Activated T-cell treated with anti-CD3 and anti-CD28 coated beads, Interleukin-2, amount 50 U/mL, for 4 hours (primary cell): ENCODE measurements at places on chromosomes 1 and 21. TPM values are rescaled to one million over a fixed set of nuclear protein-coding genes. Genes with fewer than 3 reads are reported as not detected.

- no peak for DNase-seq
These were observed 37.8 kb downstream of the MIS18A start for GRCh38 chr21:32240851-32241687.

DNA sequence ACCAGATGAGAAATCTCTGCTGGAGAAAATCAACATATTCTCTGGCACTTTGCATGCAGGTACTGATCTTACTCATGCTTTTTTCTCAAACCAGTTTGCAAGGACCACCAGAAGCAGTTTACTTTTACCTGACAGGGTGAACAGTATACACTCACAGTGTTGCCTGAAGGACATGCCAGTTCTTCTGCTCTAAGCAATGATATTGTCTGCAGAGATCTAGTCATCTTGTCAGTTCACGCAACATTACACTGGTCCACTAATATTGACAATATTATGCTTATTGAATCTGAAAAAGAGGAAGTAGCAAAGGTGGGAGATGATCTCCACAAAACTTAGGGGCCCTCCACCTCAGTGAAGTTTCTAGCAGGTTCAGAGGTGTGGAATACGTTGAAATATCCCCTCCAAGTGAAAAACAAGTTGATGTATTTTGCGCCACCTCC, 3.8 kb upstream of the S100B start:
- DNase-seq: no peak

DNA sequence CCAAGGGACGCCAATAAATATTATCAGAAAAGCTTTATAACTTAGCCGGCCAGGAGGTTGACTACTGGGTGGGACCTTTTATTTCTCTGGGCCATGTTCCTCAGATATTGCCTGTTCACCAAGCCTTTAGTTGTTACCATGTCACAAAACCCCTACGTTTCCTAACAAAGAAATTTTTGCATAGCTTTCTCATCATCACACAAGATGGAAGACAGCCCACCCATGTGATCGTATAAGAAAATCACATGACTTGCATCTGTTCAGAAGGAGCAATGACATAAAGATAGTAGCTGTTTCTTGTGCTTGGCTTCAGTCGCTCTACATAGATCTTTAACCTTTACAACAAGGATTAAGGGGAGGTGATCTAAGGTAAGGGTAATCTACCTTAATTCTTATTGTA, 88.9 kb upstream of the NGF start:
- no peak for DNase-seq

GRCh38 chr1:59063501-59063900, 233.4 kb upstream of the FGGY start:
- no peak for DNase-seq

PROK1 gene
- total RNA-seq: not detected

KCNK1 gene
- total RNA-seq: 5.2 TPM
